ENCODE measurements at places on chromosomes 6 and 20.

DNA sequence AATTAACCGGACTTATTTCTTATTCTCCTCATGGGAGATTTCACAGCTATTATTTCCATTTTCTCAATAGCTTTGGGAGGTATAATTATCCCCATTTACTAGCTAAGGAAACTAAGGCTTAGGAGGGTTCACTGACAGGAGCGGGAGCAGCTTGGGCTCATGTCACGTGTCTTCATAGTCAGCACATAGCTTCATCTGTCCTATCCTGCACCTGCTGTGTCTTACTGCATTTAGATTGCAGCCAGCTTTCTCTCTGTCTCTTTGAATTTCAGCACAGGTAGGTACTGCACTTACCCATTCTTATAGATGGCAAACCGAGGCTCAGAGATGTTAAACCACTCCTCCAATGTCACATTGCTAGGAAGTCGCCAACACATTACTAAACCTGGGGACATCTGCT lies 839.9 kb downstream of the MAFB start:
- DNase-seq = no peak

- no peak for DNase-seq
Observed at GRCh38 chr6:33416386-33417127, 1.4 kb downstream of the CUTA start.

DNA sequence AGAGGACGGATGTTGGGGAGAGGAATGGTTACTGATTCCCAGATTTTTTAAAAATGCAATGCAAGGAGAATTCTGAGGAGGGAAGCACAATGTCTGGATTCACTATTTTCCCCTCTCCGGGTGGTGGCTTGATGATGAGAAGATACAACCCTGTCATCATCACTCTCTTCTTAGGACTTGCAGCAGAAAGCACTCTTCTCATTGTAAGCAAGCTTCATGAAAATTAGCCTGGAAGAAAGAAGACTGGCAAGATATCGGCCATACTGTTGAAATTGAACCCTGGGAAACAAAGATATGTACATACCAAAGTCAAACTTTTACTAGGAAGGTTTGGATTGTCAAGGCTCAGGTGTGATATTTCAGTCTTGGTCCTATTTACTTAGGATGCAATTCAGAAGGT lies 195.7 kb downstream of the EDN1 start:
- DNase-seq = no peak

DNA sequence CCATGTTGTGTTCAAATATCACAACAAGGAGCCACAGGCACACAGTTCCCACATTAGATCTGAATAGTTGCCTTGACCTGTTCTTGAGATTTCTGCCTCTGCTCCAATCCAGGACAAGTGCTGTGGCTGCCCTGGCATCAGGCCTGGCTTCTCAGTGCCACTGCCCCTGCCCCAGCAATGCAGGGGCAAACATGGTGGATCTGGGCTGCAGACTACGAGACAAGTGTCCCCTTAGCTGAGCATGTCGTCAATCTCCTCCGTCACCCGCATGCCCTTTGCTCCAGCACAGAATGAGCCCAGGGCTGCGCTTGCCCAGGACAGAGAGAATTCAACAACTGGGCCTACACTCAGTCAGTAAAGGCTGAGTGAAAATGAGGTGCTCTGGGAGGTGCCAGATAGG lies 201.6 kb downstream of the SYNDIG1 start:
- DNase-seq = no peak

DNA sequence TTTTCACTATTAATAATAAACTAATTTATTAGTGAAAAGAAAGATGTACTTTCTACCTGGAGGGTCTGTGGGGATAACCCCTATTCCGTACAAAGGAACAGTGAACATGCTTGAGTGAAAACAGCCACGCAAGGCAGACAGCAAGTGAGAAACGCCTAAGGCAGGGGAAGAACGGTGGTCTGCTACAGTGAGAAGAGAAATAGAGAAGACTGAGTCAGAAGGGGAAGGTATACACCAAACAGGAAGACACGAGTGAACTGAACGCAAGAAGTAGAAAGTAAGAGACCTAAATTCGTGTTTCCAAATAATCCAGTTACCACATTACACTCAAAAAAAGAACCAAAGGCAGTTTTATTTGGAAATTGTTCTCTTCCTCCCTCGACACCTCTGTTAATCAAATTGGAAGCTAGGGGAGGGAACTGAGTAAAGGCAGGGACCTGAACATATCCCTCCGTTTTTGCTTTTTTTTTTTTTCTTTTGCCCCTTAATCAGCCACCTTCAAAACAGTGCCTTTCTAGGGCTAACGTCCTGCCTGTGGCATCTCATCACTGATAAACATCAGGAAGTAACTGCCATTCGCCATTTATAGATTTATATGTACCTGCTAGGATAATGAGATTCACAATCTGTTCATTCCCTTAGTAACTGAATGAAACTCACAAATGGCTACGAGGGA lies 48.9 kb downstream of the ATXN1 start:
- DNase-seq = no peak

GRCh38 chr6:165268987-165269386 lies 40.4 kb downstream of the C6orf118 start:
- no peak for DNase-seq

- no peak for DNase-seq
Observed at GRCh38 chr6:140063021-140063399, 688.6 kb upstream of the CITED2 start.

DNA sequence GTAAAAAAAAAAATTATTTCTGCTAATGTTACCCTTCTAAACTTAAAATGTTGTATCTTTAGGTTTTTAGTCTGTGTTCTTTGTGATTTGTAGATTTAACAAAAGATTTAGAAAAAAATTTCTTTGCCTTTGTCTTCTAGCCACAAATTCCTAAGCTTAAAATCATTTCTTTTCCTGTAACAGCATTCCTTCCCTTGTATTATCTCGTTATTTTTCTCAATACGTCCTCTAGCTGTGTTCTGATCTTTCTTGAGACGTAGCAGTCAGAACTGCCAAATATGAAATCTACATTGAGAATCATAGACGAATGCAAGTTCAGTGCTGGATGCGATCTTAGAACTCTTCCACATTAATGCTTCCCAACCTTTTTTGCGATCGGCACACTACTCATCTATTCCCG lies 283.1 kb downstream of the UTRN start:
- no peak for DNase-seq

DNA sequence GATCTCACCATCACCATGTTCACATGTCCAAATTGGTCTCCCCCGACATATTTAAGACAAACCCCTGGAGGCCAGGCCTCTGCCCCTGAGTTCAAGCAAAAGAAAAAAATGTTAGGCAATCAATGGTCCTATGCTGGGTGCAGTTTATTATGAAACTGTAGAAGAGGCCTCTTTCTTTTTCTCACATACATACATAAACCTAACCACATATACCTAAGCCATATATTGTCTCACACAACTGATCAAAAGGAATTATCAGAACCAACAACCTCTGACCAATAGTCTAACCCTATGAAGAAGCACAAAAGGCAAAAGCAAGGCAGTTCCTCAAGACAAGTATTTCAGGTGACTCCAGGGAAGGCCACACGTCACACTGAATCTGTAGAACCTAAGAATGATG lies 49.9 kb downstream of the ILRUN start:
- DNase-seq = no peak

DNA sequence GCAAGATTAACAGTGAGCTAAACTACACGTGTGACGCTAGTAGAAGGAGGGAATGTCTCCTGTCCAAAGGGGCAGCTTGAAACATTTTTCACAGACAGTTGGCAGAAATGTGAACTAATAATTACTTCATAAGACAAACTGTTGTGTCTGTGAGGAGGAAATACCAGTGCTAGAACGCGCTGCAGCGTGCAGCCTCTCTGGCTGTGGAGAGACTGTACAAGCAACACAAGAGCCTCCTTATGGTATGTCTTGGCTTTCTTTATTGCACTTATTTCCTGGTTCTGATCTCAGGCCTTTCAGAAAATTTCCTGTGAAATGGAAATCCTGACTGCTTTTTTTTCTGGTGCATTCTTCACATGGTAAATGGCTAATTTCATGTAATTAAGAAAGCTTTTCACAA lies 25.3 kb upstream of the TIAM2 start:
- DNase-seq = no peak

GRCh38 chr6:88048578-88048977 lies 937 bp downstream of the SPACA1 start:
- no peak for DNase-seq

GRCh38 chr6:13412639-13413465 lies 74.5 kb downstream of the GFOD1 start:
- DNase-seq = no peak

DNA sequence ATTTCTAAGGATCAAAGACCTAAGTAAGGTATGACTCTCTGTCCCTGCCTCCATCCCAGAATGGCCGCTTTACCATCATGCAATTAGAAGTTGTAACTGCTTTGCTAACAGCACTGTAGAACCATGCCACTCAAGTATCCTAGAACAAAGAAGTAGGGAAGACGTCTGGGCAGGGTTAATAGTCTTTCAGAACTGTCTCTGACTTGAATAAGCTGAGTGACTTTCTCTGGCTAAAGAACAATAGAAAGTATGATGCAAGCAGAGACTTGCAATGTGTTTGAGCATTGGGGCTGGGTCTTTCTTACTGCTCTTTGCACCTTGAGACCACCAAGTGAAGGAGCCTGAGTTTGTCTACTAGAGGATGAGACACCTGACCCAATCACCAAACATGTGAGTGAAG lies 279.6 kb upstream of the JAG1 start:
- no peak for DNase-seq

DNA sequence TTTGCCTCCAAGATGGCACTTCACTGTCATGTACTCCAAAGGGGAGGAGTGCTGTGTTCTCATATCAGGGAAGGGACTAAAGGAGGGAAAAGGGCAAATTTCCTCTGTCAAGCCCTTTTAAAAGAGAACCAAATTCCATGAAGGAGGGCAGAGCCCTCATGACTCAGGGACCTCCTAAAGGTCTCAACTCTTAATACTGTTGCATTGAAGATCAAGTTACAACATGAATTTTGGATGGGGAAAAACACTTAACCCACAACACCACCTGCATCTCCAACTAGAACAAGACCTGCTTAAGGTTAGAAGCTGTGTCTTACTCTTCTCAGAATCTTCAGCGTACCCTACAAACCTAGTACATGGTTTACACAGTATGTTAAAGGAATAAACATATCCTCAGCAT lies 23.7 kb upstream of the FBXO30 start:
- DNase-seq = no peak

DNA sequence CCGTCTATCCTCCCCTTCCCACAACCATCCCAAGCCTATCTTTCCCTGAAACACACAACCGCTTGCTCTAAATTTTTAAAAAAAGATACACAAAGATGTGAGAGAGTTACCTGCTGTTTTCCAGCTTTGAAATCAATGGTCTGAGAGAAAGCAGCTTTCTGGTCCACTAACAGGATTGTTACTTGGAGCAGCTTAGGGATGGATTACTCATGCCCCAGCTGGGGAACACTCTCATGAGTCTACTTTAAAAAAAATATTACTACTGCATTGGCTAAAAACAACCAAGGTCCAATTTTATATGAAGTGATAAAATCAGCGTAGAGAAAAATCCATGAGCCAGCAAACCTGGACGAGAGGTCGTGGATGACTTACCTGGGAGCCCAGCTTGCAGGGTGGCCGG lies 29.6 kb upstream of the FOXC1 start:
- DNase-seq = no peak

GRCh38 chr6:55443238-55444134 lies 116.2 kb downstream of the GFRAL start:
- DNase-seq = no peak
